ENCODE measurements at places on chromosomes 13 and 19. TPM values are rescaled to one million over a fixed set of nuclear protein-coding genes. Genes with fewer than 3 reads are reported as not detected.

DNA sequence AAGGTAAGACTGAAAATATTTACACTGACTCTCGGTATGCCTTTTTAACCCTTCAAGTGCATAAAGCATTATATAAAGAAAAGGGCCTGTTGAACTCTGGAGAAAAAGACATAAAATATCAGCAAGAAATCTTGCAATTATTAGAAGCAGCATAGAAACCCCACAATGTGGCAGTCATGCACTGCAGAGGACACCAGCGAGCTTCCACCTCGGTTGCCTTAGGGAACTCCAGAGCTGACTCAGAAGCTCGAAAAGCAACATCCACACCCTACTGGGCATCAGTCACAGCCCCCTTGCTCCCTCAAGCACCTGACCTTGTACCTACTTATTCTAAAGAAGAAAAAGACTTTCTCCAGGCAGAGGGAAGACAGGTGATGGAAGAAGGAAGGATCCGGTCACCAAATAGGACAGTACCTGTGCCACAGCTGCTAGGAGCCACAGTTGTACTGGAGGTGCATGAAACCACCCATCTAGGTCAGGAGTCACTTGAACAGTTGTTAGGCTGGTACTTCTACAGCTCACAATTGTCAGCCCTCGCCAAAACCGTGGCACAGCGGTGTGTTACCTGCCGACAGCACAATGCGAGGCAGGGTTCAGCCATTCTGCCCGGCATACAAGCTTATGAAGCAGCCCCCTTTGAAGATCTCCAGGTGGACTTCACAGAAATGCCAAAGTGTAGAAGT lies 2.9 kb downstream of the ZNF816 start:
- peaks cover 4% of the 10 kb centered on the region for H3K36me3 ChIP-seq
- DNase-seq = no peak
- peaks cover 17% of the 10 kb centered on the region for H3K4me1 ChIP-seq
- H3K4me3 ChIP-seq = no peak overlapping the region
- H3K27me3 ChIP-seq = no peaks in the 10 kb centered on the region
- no peak overlapping the region for H3K27ac ChIP-seq

DNA sequence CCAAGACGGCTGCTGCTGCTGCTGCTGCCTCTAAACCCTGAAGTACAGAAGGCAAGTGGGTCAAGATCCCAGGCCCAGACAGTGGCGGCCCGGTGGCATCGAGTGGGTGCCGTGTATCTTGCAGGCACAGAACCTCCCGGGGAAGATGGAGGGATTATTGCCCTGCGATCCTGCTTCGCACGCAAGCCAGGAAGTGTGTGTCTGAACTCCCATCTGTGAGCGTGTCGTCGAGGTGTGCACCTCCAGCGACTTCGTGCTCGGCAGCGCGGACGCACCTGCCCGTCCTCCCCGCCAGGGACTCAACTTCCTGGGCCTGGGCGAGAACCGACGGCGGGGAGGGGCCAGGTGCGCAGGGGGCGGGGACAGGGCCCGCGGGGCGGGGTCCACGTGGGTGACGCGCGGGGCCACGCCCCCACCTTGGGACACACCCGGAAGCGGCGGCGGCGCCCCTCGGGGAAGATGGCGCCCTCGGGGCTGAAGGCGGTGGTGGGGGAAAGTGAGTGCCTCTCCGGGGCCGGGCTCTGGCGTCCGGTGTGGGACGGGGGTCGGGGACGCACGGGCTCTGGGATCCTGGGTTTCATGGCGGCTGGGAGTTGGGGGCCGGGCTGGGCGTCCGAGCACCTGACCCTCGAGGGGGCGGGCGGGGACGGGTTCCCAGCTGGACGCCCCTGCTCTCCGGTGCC lies at the start of gene STXBP2:
Gene STXBP2, plus strand, starts transcription at position 420 of the 683 bp plus-strand sequence. Its CDS starts 40 bp downstream, at position 460.
- peaks cover 4% of the 10 kb centered on the region for H3K4me1 ChIP-seq
- peak within 1 kb of the TSS; percentile 79 for H3K27ac ChIP-seq
- peak within 1 kb of the TSS; percentile 19 for H3K4me3 ChIP-seq
- H3K36me3 ChIP-seq = peaks cover 18% of the 10 kb centered on the region
- DNase-seq = peak; percentile 66

DNA sequence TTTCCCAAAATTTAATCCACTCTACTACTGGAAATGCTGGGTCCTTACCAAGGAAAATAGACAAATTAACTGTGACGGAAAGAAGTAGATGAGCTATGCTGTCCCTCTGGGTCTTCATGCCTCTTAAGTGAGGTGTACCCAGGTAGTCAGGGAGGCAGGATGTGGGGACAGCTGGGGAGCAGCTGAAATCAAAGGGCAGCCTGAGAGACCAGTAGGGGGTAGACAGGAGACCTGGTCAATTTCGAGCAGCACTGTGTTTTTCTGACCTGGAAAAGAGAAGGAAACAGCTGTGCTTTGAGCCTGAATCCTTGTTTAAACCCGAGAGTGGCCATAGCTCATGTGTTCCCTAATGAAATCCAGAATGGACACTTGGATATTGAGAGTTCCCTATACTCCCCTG lies 587.3 kb downstream of the EFNB2 start:
- H3K27me3 ChIP-seq = no peaks in the 10 kb centered on the region
- no peaks in the 10 kb centered on the region for H3K36me3 ChIP-seq
- H3K4me3 ChIP-seq = no peak overlapping the region
- no peaks in the 10 kb centered on the region for H3K4me1 ChIP-seq

GRCh38 chr19:14674764-14675163 lies at the start of gene ADGRE3:
Gene ADGRE3, minus strand, starts transcription at chr19:14674844. Its CDS starts 74 bp downstream, at chr19:14674770.
- no peak within 1 kb of the TSS for H3K27ac ChIP-seq
- H3K27me3 ChIP-seq = peaks cover 43% of the 10 kb centered on the region
- no peak for DNase-seq

CHST8 gene
- total RNA-seq = not detected

- peaks cover 9% of the 10 kb centered on the region for H3K36me3 ChIP-seq
- H3K27me3 ChIP-seq = no peaks in the 10 kb centered on the region
- H3K4me1 ChIP-seq = peaks cover 25% of the 10 kb centered on the region
- DNase-seq = peak; percentile 74
- H3K4me3 ChIP-seq = no peak overlapping the region
These were observed 11.6 kb upstream of the ASF1B start for GRCh38 chr19:14147797-14148605.

GRCh38 chr13:30042891-30043630 lies 192.6 kb upstream of the UBL3 start:
- no peak overlapping the region for H3K4me3 ChIP-seq
- no peak overlapping the region for H3K27ac ChIP-seq
- H3K4me1 ChIP-seq = no peaks in the 10 kb centered on the region
- DNase-seq = no peak

GRCh38 chr13:61410669-61411297 lies 4.9 kb downstream of the PCDH20 start:
- H3K4me3 ChIP-seq = no peak overlapping the region
- H3K27ac ChIP-seq = no peak overlapping the region
- H3K36me3 ChIP-seq = no peaks in the 10 kb centered on the region
- peaks cover 36% of the 10 kb centered on the region for H3K27me3 ChIP-seq
- H3K4me1 ChIP-seq = peaks cover 4% of the 10 kb centered on the region
- DNase-seq = no peak

GRCh38 chr13:67635754-67636153 lies 405.6 kb upstream of the PCDH9 start:
- no peak overlapping the region for H3K27ac ChIP-seq
- H3K36me3 ChIP-seq = no peaks in the 10 kb centered on the region
- H3K4me1 ChIP-seq = no peaks in the 10 kb centered on the region

DCT gene
- 0.33 TPM for total RNA-seq

ADAT3 gene
- total RNA-seq = 1.2 TPM
